Right hindlimb (tissue), 1 donor: ENCODE measurements at places on chromosomes 11 and 22.

GRCh38 chr11:133714471-133715375, 130.6 kb downstream of the SPATA19 start:
- no peak for DNase-seq

GRCh38 chr22:46377525-46378425, 42.3 kb downstream of the TRMU start:
- DNase-seq: no peak

DNA sequence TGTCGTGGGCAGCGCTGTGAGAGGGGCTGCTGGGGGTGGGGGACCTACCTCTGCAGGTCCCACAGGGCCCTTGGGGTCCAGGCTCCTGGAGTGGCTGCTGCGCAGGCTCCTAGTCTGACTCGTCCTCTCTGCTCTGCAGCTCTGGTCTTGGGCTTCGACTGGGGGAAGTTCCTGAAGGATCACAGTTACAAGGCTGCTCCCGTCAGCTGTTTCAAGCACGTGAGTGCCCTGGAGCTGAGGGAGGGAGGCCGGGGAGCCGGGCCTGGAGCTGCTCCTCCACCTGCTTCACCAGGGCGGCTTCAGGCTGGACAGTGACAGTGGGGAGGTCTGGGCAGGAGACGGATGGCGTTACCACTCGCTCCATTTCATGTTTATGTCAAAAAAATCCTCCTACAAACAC, 11.9 kb downstream of the L3MBTL2 start:
- no peak for DNase-seq

GRCh38 chr11:22192642-22193347, at the start of gene ANO5:
Gene ANO5 (plus strand): TSS chr11:22193085. CDS start chr11:22193493, 408 bp downstream.
- DNase-seq: peak; percentile 77

DNA sequence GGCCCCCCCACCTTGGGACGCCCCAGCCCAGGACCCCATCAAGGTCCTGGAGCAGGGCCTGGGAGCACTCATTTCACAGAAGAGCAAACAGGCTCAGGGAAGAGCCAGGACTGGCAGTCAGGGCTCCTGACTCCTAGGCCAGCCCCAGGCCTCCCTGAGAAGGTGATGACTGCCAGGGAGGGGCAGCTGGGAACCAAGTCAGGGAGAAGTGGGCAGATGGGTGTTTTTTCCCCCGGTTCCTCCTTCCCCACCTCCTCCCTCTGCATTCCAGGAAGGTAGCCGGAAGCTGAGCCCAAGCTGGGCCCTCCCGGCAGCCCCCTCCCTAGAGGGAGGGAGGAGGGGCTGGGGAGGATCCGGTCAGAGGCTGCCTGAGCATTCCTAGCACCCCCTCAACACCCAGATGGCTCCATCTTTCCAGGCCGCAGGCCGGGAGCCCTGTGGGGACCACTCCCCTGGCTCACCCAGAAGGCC, 19.6 kb downstream of the MYRF start:
- no peak for DNase-seq

DNA sequence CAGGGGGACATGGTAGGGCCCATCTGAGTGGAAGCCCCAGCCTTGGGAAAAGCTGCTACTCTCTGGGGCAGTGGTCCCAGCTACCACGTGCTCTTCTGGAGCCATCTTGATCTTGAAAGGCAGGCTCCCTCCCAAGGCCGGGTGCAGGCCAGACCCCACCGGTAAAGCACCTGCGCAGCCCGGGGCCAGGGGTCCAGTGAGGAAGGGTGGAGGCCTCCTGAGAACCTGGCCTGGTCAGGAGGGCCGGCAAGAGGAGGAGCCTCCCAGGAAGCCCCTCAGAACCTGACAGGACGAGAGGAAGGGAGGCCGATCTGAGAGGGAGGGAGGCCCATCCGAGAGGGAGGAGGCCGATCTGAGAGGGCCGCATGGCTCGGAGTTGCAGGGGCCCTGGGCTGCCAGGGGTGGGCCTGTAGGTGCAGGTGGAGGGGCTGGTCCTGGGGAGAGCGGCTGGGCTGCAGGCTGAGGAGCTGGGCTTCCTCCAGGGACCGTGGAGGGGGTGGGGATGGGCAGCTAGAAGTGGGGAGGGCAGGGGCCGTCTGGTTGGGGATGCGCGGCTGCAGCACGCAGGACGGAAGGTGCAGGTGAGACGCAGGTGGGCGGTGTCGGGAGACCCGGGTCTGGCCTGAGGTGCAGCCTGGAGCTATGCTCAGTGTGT, 529 bp downstream of the GRAMD4 start:
- no peak for DNase-seq

DNA sequence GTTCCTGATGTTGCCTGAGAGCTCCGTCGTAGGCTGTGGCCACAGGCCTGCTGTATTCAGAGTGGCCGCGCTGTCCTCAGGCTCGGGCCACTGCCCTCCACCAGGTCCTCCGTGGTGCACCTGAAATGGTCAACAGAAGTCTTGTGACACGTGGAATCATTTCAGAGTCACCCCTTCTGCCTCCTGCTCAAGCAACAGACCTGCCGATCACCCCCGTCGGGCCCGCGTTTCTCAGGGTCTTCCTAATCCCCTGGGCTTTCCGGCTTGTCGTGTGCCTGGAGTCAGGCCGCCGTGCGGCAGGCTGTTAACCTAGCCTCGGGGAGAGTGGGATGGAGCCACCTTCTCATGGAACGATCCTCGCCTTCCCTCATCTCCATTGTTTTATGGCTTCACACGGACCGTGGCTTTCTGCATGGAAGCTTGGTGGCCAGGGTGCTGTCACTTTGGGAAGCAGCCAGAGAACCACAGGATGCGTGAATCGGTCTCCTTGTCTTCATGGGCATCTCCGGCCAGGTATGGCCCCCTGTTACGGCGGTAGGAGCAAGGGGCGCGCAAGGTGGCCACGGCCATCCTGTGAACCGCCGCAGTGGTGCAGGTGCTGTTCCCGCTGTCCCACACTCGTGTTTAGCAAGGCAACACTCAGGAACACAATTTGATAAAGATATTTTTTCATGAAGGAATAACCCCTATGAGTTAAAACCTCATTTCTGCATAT, 24.1 kb downstream of the NADSYN1 start:
- no peak for DNase-seq

GRCh38 chr22:36739185-36739584, 35.6 kb upstream of the CACNG2 start:
- no peak for DNase-seq

- DNase-seq: no peak
Observed at GRCh38 chr11:7004482-7004881, 15.7 kb downstream of the ZNF214 start.

DNA sequence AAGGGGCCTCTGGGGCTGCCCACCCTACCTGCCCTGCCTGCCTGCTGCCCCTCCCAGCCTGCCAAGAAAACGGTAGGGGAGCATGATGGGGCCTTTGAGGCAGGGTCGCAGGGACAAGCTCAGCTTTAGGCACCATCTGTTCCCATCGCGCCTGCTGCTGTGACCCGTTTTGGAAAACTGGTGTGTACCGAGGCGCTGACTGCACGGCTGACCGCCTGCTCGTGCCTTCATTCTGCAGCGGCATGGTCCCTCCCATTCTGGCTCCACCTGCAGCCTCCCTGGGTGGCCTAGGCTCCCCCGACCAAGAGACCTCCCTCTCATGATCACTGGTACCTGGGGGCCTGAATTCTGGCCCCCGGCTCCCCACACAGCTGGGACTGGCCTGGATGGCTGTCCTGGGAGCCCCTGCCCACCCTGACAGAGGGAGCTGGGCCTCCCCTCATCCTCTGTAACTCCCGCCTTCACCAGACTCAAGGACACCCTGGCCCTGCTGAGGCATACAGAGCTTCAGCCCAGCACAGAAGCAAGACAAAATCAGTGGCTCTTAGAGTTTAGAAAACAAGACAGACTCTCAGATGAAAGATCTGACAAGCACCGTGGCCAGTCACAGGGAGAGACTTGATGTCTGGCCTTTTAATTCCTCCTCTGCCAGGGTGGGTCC, 6.5 kb upstream of the MYRF start:
- no peak for DNase-seq

DNA sequence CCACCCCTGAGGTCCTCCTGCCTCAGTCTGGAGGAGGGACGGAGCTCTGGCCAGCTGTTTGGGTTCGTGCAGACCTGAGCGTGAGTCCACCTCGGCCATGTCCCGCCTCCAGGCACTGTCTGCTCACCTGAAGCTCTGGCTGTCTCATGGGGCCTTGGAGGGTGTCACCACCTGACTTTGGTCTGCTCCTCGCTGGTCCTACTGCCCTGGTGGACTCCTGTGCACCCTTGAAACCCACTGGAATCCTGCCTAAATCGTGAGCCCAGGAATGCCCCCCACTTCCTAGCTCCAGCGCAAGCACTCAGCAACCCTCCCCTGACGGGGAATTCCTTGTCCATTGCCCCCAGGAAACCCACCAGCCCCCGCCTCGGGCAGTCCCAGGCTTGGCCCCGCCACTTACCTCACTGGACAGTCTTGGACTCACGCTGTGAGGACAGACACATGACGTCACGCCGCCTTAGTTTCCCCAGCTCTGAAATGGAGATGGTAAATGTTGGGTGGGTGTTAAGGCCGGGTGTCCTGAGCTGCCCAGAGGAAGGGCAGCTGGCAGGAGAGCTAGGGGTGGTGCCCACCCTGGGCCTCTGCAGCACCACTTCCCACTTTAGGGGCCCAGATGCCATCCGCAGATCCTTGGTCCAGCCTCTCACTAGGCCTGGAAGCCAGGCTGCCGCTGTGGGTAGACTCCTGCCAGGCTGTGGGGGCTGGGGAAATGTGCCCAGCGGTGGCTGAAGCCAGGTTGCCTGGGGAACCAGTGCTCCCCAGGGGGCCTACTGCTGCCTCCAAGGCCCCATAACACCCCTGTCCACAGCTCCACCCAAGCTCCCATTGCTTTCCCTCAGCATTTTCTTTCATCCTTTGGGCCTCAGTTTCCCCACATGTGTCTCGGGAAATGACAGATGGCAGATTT, 18.2 kb upstream of the TBX1 start:
- DNase-seq: no peak

DNA sequence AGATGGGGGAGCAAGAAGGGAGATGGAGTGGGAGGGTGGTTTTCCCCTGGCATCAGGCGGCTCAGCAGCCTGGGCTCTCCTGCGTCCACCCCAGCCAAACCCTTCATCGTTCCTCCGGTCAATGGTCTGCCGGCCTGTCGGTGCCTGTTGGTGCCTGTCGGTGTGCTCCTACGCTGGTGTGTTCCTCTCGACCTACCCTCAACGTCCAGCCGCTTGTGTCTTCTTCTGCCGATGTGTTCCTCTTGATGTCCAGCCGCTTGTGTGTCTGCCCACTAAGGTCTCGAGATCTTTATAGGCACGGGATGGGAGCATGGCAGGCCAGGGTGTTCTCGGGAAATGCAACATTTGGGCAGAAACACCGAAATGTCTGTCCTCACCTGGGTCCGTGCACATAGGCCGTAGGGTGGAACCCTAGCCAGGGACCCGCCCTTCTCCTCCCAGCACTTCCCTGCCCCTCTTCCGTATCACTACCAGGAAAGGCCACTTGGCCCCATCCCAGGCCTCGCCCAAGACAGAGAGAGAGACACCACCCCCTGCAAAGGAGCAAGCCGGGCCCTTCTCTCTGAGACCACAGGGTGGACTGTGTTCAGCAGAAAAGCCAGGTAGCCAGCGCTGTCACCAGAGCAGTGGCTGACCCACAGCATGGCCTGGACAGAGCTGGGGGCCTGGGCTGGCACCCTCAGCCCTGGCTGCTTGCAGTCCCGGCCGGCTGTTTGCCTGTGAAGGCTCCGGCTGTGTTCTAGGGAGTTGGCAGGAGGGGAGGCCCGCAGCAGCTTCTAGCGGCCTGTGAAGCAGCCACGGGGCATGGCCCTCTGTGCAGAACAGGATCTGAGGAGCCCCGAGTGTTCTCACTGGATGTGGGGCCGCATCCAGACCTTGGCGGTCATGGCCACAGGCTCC, 61.6 kb upstream of the KCNQ1OT1 start:
- no peak for DNase-seq

GRCh38 chr11:11349870-11350337, 3.1 kb downstream of the CSNK2A3 start:
- peak; percentile 78 for DNase-seq

- no peak for DNase-seq
Observed at GRCh38 chr11:88555829-88556202, 218.3 kb upstream of the CTSC start.

DNA sequence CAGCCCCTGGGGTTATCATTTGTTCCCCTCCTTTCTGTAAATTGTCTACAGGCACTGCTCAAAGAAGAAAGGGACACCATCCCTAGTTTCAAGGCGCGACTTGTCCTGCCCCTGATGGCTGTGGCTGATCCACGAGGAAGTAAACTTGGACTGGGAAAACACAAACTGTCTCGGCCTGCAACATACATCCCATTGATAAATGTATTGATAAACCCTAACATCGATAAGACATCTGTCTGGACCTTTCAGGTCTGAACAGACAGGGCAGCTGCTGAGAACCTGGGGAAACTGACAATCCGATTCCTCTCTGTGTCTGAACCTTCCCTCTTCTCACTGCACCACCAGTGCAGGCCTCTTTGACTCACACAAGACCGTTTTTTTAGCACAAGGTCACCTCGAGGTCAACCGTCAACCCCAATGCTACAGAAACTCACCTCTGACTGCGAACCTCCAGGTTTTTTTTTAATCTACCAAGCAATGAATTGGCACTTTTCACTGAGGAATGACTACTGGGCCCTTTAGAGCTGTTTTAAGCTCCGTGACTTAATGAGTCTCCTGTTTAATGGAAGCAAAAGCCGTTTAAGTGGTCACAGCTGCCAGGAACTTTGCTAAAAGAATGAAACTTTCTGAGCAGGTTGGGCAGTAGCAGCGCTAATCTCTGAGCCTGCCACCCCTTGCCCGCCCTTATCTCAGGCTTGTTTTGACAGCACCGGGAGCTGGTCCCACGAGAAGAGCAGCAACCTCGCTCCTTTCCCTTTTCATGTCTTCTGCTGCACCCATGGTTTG, 203.8 kb upstream of the TMEM45B start:
- no peak for DNase-seq

DNA sequence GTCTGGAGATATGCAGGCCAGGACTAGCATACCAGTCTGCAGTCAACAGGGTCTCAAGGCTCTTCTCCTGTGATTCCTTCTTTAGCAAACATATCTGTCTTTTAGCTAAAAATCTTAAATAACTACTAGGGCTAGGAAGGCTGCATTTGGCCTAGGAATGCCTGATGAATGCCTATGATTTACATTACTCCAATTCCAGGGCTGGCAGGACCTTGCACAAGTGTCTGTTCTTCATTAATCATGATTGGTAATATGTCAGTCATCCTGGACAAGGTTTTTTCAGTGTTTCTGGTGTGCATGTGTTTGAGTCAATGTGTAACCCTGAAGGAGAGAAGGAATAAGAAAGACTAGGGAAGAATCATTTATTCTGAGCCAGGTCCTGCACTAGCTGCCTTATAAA, 280.5 kb upstream of the NARS2 start:
- no peak for DNase-seq

GRCh38 chr11:95531116-95531515, 258.5 kb downstream of the FAM76B start:
- no peak for DNase-seq

- DNase-seq: no peak
Observed at GRCh38 chr11:12461516-12461915, 84.1 kb downstream of the PARVA start.

DNA sequence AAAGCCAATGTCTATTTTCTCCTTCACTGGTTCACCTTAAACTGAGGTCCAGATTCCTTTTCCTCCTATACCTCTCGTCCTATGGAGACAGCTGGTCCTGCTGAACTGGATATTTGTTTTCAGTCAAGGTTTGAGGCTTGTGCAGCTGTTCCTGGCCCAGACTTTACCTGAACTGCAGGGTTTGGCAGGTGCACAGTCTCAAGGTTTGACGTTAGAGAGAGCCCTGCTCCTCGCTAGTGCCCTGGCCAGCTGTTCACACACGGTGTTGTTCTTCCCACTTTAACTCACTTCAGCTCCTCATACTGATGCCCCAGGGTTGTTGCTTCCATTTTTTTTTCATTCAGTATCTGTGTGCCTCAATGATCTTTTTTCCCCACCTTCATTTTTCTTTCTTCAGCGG, 74.0 kb upstream of the TTC12 start:
- DNase-seq: no peak
